Keratinocyte (primary cell): ENCODE measurements at places on chromosomes 6 and 20. TPM values are rescaled to one million over a fixed set of nuclear protein-coding genes. Genes with fewer than 3 reads are reported as not detected.
A peak's percentile ranks its signal among the peaks of the same experiment; 100 is the strongest.

DNA sequence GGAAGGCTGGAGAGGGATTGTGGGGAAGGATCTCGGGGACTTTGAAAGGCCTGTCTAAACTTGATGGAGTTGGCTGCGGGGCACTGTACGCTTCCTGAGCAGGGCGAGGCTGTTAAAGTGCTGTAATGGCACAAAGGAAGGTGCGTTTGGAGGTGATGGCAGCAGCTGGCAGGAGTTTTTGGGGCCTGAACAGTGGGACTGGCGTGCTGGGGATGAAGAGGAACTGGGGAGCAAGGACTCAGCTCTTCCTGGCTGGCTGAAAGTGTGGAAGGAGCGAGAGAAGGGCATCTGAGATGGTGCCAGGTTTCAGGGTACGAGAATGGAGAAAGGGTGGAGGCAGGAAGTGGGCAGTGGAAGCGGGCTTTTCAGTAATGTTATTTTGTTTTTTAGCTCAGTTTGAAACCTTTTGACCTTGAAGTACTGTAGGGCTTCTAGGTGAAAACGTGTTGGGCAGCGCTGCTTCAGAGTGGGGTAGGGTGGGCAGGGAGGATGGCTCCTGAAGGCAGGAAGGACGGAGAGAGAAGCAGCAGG is 8.0 kb downstream of the TMEM181 start:
- peak overlapping the region; percentile 57 for H3K4me3 ChIP-seq
- peaks cover 17% of the 10 kb centered on the region for H3K36me3 ChIP-seq
- no peak for DNase-seq
- H3K27ac ChIP-seq: peak overlapping the region; percentile 65
- peaks cover 29% of the 10 kb centered on the region for H3K4me1 ChIP-seq

HLA-DQA2 gene
- not detected in 3 replicates for polyA plus RNA-seq

GRCh38 chr6:70669133-70669532 is 1.4 kb downstream of the SMAP1 start:
- H3K4me1 ChIP-seq: peaks cover 15% of the 10 kb centered on the region
- no peak overlapping the region for H3K27ac ChIP-seq
- no peak for DNase-seq
- H3K4me3 ChIP-seq: peak overlapping the region; percentile 75

DNA sequence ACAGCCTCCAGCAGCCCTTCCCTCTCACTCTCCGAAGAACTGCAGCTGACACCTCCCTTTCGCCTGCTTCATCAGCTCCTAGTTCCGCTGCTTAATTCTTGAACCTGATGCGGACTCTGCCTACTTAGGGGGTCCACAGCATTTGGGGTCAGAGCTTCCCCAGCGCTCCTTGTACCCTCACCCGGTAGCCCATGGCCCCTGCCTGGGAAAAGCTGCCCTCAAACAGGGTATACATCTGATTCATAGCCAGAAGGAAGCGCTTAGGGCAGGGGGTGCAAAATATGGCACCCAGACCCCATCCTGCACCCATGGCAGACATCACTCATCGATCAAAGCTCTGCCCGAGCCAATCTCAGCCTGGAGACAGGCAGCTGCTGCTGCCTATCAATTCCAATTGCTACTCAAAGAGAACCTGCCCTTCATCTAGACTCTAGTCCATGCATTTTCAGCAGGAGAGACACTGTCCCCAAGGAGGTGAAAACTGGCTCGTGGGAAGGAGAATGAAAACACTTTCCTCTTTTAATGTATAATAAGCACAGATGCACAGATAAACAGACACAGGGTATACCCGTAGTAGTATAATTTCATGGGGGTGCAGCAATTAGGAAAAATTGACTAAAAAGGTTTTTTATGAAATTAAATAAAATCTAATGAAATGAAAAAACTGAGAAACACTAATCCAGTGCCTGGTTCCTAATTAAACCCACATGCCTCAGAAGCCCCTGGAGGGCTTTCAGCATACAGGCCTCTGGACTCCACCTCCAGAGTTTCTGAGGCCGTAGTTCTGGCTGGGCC is 194.8 kb downstream of the PREX1 start:
- no peak overlapping the region for H3K4me3 ChIP-seq
- no peaks in the 10 kb centered on the region for H3K36me3 ChIP-seq
- no peaks in the 10 kb centered on the region for H3K4me1 ChIP-seq
- H3K27ac ChIP-seq: no peak overlapping the region
- no peak for DNase-seq

DNA sequence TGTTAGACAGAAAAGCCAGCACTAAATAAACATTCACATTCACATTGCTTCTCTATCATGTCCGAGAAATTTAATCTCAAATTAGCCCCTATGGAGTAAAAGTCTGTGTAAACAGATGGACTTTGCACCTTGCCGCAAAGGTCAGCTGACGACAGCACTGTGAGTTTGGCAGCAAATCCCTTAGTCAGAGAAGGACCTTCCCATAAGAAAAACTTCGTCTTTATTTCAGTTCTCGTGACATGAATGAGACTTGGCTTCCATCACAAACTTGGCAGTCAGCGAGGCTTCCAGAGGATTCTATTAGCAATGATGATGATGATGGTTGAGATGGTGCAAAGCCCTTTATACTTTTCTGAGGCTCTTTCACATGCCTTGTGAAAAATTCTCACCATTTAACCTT is 133.7 kb upstream of the IFNGR1 start:
- no peaks in the 10 kb centered on the region for H3K4me1 ChIP-seq
- DNase-seq: no peak
- no peaks in the 10 kb centered on the region for H3K36me3 ChIP-seq
- no peak overlapping the region for H3K4me3 ChIP-seq
- no peaks in the 10 kb centered on the region for H3K27me3 ChIP-seq

DNA sequence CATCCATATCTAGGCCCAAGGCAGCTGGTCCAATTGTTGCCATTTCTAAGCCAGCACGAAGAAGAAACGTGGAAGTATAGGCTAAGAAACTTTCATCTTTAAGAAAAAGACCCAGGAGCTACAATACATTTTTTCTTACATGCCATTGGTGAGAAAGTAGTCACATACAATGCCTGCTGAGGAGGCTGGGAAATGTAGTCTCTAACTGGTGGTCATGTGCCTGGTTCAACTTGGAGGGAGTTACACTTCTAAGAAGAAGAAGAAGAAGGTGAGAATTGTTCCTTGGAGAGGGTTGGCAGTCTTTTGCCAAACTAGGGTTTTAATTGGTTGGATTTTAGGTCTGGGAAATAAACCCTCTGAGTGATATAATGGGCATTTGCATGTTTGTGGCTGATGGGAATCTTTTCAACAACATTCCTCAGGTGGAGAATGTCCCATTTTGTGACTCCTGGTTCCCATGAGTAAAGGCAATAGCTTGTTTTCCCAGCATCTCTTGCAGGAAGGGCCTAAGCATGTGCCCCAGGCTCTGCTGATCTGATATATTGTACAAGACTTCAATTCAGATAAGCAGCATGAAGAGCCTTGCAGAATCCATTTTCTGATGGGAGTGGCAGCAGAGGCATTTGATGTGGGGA is 47.0 kb upstream of the PREP start:
- no peak overlapping the region for H3K27ac ChIP-seq
- no peaks in the 10 kb centered on the region for H3K4me1 ChIP-seq
- H3K36me3 ChIP-seq: no peaks in the 10 kb centered on the region
- no peaks in the 10 kb centered on the region for H3K27me3 ChIP-seq
- no peak overlapping the region for H3K4me3 ChIP-seq

DNA sequence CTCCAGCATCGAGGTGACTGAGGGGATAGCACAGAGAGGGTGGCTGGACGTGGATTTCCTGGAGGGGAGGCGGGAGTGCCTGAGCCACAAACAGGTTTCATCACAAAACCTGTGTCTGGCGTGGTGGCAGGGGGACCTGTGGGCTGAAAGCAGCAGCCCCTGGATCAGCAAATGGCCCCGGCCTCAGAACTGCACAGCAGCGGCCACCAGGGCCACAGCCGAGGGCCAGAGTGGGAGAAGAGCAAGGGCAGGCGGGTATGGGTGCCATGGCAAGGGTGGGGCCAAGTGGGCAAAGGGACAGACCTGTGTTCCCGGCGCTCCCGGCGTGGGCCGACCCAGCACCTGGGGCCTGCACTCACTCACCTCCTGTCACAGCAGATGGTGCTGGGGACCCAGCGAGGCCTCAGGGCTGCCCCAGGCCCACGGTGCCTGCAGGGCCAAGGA is 19.0 kb downstream of the NTSR1 start:
- no peak for DNase-seq
- no peaks in the 10 kb centered on the region for H3K4me1 ChIP-seq
- H3K27ac ChIP-seq: no peak overlapping the region
- H3K27me3 ChIP-seq: peaks cover 37% of the 10 kb centered on the region
- no peaks in the 10 kb centered on the region for H3K36me3 ChIP-seq

- H3K36me3 ChIP-seq: no peaks in the 10 kb centered on the region
- H3K4me1 ChIP-seq: peaks cover 6% of the 10 kb centered on the region
- no peak overlapping the region for H3K27ac ChIP-seq
- no peak overlapping the region for H3K4me3 ChIP-seq
- DNase-seq: peak; percentile 42
- H3K27me3 ChIP-seq: no peaks in the 10 kb centered on the region
Measured at GRCh38 chr20:46243707-46244628, 64.3 kb downstream of the CDH22 start.

- H3K27ac ChIP-seq: no peak overlapping the region
- no peaks in the 10 kb centered on the region for H3K27me3 ChIP-seq
- H3K4me1 ChIP-seq: peaks cover 26% of the 10 kb centered on the region
- H3K36me3 ChIP-seq: no peaks in the 10 kb centered on the region
Measured at GRCh38 chr6:48775157-48775556, 664.2 kb upstream of the PTCHD4 start.

ANGPT4 gene
- polyA plus RNA-seq: not detected in 3 replicates

LRRN4 gene
- 0.04 to 0.54 TPM (median 0.14 TPM) in 3 replicates for polyA plus RNA-seq

FITM2 gene
- polyA plus RNA-seq: 2.1 to 4.3 TPM (median 2.9 TPM) in 3 replicates

DNA sequence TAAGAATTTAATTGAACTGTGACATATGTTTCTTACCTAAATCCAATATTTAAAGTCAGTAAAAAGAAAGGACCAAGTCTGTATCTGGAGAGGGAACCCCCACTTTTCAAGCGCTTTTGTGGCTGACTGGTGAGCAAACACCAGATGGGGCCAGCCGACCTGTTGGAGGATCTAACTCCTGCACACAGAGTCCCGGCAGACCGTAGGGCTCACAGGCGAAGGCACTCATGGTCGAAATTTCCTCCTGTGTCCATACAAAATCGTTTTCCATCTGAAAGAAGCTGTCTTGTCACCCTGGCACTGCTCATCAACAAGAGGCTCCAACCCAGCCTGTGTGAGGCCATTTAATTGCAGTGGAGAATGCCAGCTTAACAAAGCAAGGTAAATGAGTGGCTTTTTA is 94.0 kb downstream of the SCML4 start:
- H3K4me1 ChIP-seq: no peaks in the 10 kb centered on the region
- H3K27me3 ChIP-seq: peaks cover 11% of the 10 kb centered on the region
- no peak overlapping the region for H3K4me3 ChIP-seq
- DNase-seq: no peak

SLC22A2 gene
- polyA plus RNA-seq: not detected in 3 replicates

DNA sequence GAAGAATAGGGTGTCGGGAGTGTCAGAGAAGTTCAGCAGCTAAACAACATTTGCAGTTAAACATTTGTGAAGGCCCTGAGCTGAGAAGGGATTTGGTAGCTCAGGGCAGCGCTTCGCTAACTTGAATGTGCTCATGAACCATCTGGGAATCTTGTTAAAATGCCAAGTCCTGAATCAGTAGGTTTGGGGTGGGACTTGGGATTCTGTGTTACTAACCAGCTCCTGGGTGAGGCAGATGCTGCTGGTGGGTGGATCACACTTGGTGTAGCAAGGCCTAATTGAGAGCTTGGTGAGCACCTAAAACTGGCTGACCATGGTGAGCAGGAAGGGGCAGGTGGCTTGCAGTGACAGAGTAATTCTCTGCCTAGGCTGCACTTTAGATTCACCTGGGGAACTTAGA is 5.9 kb downstream of the PTPRA start:
- peaks cover 12% of the 10 kb centered on the region for H3K4me1 ChIP-seq
- H3K27ac ChIP-seq: no peak overlapping the region
- DNase-seq: no peak
- no peaks in the 10 kb centered on the region for H3K36me3 ChIP-seq
- no peaks in the 10 kb centered on the region for H3K27me3 ChIP-seq

ZNF334 gene
- 0.63 to 1.3 TPM (median 1.1 TPM) in 3 replicates for polyA plus RNA-seq

DNA sequence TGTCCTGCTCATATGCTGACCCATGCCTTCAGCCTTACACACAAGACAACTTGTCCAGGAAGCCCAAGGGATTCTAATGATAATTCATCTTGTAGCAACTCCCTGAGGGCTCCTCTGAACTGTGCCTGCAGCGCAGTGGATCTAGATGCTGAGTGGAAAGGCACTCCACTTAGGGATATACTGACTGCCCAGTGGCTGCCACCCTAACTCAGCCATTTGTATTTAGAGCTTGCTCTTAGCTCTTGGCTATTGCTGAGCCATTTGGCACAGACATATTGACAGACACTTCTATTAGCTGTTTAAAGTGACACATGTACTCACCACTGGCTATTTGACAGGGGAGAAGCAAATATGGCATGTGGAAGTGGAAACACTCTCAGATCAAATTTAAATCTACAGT is 278.3 kb upstream of the SGK1 start:
- H3K27ac ChIP-seq: no peak overlapping the region
- H3K4me3 ChIP-seq: no peak overlapping the region
- peaks cover 13% of the 10 kb centered on the region for H3K4me1 ChIP-seq
- DNase-seq: no peak
- H3K27me3 ChIP-seq: no peaks in the 10 kb centered on the region
- H3K36me3 ChIP-seq: no peaks in the 10 kb centered on the region

DNA sequence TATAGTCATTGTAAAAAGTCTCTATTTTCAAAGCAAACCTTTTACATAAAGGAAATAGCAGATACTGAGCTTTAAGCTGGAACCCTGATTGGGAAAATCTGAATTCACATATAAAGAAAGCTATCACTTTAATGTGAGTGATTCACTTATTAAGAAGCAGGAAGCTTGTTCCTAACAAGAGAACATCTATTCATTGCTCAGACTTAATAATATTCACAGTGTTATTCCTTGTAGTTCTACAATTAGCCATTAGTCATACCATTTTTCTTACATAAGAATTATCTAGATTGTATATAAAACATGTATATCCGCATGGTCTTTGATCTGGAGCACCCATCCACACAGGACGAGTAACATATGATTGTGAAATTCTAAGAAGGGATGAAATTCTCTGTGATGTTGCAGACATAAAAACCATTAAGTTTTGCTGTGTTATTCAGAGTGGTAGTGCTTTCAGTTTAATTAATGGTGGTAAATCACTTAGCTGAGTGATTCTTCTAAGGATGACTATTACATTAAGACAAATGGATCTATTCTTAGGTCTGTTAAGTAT is 71.1 kb upstream of the FOXQ1 start:
- H3K4me1 ChIP-seq: peaks cover 14% of the 10 kb centered on the region
- H3K4me3 ChIP-seq: no peak overlapping the region
- peak; percentile 33 for DNase-seq
- H3K27me3 ChIP-seq: no peaks in the 10 kb centered on the region

CHD6 gene
- polyA plus RNA-seq: 5.4 to 6.8 TPM (median 6.0 TPM) in 3 replicates

MUCL3 gene
- polyA plus RNA-seq: 0.05 TPM in 1 of 3 replicates, not detected in the others

GRCh38 chr20:23065266-23066201 is 16.1 kb upstream of the THBD start:
- no peak for DNase-seq
- H3K4me3 ChIP-seq: no peak overlapping the region
- no peaks in the 10 kb centered on the region for H3K36me3 ChIP-seq
- no peak overlapping the region for H3K27ac ChIP-seq
- H3K27me3 ChIP-seq: no peaks in the 10 kb centered on the region

VARS2 gene
- 12.8 to 14.3 TPM (median 13.8 TPM) in 3 replicates for polyA plus RNA-seq

- H3K27me3 ChIP-seq: no peaks in the 10 kb centered on the region
- peak overlapping the region; percentile 98 for H3K27ac ChIP-seq
- no peak for DNase-seq
- H3K36me3 ChIP-seq: no peaks in the 10 kb centered on the region
Measured at GRCh38 chr6:138030872-138031271, 76.3 kb downstream of the PERP start.

ESR1 gene
- 0.17 to 0.77 TPM (median 0.22 TPM) in 3 replicates for polyA plus RNA-seq

ADGRG6 gene
- polyA plus RNA-seq: 9.4 to 20.1 TPM (median 14.6 TPM) in 3 replicates

ECHDC1 gene
- 28.0 to 56.9 TPM (median 46.2 TPM) in 3 replicates for polyA plus RNA-seq

- H3K4me1 ChIP-seq: no peaks in the 10 kb centered on the region
- H3K4me3 ChIP-seq: no peak overlapping the region
- DNase-seq: no peak
- no peaks in the 10 kb centered on the region for H3K36me3 ChIP-seq
- H3K27me3 ChIP-seq: no peaks in the 10 kb centered on the region
Measured at GRCh38 chr6:160160929-160161646, 39.5 kb downstream of the SLC22A1 start.
